ENCODE measurements at places on chromosomes 3 and 15.
A peak's percentile ranks its signal among the peaks of the same experiment; 100 is the strongest.

- no peak for DNase-seq
These were observed 55.7 kb downstream of the CORO2B start for GRCh38 chr15:68634531-68634930.

DNA sequence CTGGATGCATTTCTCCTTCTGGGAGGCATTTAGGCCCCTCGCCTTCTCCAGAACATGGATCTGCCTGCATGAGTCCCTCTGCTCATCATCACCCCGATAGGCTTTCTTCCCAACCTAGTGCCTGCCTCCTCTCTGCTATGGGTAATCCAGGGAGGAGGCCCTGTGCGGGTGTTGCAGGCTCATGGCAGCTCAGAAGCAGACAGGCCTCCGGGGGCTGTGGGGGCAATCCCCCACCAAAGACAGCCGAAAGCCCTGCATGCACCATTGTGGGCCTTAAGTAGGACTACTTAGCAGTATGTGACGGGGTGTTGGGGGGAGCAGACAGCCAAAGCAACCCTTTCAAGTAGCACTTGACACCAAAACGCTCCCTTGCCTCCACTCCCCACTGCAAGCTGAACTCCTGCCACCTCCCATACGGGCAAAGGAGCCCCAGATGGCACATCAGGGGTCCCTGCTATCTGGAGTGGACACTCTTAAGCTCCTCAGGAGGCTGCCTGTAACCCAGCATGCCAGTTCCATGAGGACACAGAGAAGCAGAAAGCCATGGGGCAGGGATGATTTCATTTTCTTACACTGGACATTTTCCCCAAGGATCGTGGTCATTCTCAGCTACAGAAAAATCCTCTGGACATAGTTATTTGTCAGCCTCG is 98.8 kb upstream of the HACD2 start:
- no peak for DNase-seq

DNA sequence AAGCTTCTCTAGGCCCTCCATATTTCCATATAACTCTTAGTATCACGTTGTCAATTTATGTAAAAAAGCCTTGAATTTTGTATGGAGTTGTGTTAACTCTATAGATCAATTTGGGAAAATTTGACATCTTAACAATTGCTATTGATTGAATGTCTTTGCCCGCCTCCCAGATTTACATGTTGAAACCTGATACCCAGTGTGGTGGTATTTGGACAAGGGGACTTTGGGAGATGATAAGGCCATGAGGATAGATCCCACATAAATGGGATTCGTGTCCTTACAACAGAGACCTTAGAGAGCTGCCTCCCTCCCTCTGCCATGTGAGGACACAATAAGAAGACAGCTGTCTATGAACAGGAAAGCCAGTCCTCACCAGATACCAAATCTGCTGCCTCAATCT is 21.1 kb upstream of the TNK2 start:
- no peak for DNase-seq

- DNase-seq: no peak
These were observed 59.4 kb upstream of the VGLL4 start for GRCh38 chr3:11703146-11703545.

DNA sequence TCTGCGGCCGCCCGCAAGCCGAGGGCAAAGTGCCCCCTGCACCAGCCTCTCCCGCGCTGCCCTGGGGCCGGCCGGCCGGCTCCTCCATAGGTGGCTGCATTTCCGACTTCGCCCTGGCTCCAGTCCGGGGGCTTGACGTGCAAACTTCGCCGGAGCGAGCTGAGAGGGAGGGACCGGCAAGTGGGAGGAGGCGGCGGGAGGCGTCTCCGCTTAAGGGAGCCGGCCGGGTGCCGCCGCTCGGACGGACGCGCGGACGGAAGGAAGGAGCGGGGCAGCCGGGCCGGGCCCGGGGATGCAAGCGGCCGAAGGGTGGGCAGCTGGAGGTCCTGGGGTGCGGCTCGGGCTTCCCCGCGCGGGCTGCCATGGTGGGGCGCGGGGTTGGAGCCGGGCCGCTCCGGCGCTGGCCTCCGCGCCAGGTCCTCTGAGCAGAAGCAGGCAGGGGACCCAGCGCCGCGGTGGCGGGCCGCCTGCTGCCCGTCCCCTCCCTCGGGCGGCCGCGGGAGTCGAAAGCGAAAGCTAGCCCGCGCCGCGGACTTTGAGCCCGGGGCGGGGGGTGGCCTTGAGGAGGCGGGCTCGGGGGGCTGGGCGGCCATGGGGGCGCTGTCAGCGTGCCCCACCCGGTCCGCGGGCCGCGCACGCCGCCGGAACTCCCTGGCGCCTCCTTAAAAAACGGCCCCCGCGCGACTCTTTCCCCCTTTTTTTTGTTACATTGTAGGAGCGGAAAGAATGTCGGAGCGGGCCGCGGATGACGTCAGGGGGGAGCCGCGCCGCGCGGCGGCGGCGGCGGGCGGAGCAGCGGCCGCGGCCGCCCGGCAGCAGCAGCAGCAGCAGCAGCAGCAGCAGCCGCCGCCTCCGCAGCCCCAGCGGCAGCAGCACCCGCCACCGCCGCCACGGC is at the start of gene SCAANT1:
Gene SCAANT1 (minus strand): TSS at position 511 of the 895 bp plus-strand sequence.
- peak; percentile 84 for DNase-seq

DNA sequence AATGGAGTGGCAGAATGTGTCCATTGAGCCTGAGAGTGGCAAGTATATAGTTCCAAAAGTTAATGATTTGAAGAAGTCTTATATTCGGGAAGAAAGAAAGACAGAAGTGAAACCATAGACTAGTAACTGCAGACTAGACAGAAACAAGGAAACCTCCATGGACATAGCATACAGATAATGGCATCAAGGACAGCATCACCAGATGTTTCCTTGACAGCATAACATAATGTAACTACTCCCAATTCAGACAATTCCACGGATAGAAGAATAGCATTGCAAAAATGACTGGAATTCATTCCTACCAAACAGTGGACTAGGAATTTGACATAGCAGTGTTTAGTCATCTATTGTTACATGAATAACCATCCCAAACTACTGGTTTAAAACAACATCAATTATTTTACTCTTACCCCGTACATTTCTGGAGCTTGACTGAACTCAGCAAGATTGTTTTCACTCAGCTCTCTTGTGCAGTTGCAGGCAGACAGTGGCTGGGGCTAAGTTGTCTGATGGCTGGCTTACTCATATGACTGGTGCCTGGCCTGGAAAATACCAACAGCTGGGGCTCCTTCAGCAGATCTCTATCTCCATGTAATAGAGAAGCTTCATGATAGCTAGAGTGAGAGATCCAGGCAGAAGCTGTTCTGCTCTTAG is 109.7 kb upstream of the GADL1 start:
- no peak for DNase-seq

DNA sequence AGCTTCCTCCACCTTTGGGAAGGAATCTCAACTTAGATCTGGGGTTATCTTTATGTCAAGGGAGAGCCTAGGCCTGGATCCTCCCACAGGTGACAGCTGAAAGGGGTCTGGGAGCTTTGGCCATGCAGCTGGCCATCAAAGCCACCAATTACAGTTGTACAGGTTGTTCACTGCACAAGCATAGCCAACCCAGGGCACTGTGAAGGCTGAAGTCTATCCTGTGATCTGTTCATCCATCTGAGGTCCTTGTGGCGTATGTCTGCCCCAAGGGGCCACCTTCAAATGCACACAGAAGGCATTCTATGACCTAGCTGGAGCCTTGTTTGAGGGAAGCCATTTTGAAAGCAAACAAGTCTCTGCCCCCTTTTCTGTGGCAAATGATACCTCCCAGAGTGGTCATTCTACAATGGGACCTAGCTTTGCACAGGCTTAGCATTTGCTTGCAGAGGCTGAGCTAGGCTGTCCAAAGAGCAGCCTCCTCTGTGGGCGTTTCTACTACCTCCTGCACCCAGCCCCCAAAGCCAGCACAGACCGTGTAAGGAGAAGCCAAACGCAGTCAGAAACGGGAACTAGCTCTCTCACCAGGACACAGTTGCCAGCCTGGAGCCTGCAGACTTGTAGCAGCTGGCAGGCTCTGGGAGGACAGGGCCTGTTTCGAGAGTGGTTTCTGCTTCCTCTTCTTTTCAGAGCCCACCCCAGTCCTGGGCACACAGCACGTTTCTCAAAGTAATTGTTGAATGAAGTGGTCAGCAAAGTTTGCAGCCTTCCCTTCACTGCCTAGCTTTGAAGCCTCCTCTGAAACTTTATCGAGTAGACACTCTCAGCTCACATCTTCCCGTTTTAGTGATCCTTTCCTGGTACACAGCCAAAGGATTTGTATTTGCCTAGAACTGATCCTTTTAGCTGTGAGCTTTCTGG is 157.3 kb upstream of the SMAD3 start:
- no peak for DNase-seq

- DNase-seq: no peak
These were observed 37.6 kb downstream of the HHLA2 start for GRCh38 chr3:108333961-108334360.

- DNase-seq: no peak
These were observed 96.8 kb downstream of the IGF1R start for GRCh38 chr15:98745179-98745578.

DNA sequence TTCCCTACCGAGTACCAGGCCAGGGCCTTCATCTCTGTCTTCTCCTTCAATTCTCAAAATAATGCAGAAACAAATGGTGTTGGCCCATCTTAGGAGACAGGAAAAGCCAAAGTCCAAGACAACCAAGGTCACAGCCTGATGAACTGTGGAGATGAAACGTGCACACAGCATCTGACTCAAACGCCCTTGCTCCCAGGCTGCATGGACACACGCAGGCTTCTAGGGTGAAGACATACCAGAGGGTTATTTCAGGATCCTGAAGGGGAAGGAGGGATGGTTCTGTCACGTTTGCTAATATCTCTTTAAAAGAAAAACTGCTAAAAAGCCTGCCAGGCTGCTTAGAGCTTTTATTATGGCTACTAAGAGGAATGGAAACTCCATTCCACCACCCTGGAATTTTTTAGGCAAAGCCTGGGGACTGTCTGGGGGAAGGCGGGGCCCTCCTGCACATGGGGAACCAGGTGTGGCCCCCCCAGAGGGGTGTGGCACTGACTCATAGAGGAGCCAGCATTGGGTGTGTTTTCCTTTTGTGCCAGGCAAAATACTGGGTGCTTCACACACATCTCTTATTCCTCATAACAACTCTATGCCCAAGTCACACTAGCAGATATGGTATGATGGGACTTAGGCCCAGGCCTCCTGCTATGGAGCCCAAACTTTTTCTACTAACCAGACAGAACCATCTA is 62.9 kb downstream of the UMPS start:
- DNase-seq: no peak

- DNase-seq: no peak
These were observed 14.1 kb upstream of the ZSCAN2 start for GRCh38 chr15:84586696-84587095.

GRCh38 chr3:191363221-191363620 is 32.9 kb upstream of the UTS2B start:
- DNase-seq: no peak

DNA sequence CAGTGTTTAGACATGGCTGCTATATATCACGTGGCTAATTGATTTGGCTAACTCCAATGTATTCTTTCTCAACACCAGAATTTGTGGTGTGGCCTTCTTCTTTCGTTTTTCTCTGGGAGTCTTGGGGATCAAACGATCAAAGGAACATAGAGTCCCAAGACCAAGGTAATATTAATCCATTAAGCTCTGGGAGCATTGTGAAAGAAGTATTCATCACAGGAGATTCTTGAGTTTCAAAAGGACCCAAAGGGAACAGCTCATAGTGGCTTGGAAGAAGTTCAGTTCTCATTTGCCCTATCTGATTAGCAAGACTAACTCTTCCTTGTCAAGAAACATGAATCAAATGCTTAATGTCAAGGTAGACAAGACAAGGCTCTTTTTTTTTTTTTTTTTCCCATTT is 32.9 kb upstream of the TICRR start:
- no peak for DNase-seq

DNA sequence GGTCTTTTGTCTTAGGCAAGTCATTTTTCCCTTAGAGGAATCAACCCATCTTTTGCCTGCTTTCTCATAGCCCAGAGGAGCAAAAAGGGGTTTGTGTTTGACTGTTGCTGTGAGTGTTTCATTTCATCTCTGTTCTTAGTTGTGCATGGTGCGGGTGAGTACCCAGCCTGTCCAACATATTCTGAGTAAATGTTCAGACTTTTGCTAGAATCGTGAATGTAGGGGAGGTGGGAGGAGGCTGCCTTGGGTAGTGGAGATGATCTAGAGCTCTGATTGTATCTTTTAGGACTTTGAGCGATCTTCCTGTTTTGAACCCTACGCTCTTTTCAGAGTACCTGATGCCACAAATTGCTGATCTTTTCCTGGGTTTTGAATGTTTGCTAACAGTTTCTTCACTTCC is 123.1 kb downstream of the ZNF609 start:
- DNase-seq: peak; percentile 31

- DNase-seq: no peak
These were observed 325.9 kb downstream of the MECOM start for GRCh38 chr3:169337500-169338078.

DNA sequence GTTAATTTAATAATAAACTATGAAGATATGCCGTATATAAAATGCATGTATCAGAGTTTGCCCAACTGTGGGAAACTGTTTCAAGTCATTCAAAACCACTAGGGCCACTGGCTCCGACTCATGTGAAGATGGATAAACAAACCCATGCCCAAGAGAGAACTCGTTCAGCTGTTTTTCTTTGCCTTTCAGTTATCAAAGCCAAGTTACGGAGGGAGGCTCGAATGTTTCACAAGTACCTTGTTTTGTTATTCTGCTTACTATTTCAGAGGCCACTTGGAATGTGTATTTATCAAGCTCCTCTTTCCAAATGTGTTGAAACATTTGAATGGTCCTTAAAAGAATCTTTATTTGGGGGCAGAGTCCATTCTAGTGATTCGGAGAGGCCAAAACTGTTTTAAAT is 82.1 kb downstream of the DUT start:
- DNase-seq: no peak
